ENCODE measurements at places on chromosomes 12 and 14.

DNA sequence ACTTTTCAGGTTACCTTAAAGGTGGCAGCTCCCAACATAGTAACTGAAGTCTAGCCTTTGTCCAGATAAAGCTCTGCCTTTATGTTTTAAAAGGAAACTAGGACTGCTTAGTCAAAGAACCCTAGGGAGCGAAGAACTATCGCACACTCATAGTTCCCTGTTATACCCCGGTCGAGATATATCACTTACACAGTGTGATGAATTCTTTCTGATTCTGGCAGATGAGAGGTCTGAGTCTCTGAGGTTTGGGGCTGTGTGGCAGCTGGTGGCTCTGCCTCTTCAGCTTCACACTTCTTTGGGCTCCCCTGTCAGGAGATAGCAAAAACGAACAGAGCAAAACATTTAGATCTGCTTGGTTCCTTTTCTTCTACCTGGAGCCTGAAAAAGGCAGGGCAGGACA is 17.0 kb downstream of the ACIN1 start:
- no peak for DNase-seq

DNA sequence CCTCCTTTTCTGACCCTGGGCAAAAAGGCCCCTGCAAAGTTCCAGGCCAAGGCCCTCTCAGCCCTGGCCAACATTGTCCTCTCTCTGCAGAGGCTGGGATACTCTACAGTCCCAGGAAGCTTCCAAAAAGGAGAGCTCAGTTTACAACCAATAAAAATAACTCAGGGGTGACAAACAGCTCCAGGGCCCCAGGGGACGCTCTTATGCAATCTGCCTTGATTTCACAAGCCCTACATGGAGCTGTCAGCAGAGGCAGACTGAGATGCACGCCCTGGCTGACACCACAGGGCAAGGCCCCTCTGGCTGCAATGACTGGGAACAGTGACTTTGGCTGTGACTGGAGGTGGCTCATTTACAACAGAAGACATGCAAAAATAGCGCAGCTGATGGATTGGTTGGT is 129.0 kb upstream of the MED13L start:
- no peak for DNase-seq

DNA sequence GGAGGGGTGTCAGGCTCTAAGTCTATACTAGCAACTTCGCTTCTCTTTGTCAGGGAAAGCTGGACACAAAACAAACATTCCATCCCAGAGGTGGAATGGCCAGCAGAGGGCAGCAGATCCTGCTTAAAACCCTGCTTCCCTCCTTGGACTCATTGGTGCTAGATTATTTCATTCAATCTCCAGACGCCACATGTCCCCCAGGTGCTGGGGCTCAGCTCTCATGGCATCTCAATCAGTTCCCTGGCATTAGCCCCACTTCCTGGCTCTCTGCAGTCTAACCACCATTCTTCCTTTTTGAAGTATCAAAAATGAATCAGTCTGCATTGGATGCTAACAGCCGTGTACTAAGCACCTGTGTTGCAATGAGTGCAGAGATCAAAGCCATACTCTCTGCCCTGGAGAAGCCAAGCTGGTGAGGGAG is 8.1 kb upstream of the PPP1R1A start:
- DNase-seq = peak; percentile 19

DNA sequence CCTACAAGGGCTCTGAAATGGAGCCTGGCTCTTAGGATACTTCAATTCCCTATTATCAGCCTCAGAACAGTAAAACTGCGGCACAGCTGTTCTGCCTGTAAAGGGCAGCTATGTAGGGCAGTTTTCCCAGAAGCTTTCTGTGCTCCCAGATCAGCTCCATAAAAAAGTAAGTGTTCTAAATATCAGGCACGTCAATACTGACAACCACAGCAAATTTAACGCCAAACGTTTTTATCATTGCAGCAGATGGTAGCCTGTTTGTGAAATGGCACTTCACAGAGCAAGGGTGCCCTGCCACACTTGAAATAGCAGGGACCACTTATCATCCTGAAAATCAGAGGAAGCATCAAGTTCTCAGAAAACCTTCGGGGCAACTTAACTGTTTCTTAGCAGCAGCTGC is 54.8 kb upstream of the PTHLH start:
- DNase-seq = no peak

GRCh38 chr14:39266525-39266870 is 32.8 kb downstream of the MIA2 start:
- DNase-seq = no peak

All from T-helper 2 cell (primary cell).